ENCODE measurements at places on chromosomes 13 and 19.

DNA sequence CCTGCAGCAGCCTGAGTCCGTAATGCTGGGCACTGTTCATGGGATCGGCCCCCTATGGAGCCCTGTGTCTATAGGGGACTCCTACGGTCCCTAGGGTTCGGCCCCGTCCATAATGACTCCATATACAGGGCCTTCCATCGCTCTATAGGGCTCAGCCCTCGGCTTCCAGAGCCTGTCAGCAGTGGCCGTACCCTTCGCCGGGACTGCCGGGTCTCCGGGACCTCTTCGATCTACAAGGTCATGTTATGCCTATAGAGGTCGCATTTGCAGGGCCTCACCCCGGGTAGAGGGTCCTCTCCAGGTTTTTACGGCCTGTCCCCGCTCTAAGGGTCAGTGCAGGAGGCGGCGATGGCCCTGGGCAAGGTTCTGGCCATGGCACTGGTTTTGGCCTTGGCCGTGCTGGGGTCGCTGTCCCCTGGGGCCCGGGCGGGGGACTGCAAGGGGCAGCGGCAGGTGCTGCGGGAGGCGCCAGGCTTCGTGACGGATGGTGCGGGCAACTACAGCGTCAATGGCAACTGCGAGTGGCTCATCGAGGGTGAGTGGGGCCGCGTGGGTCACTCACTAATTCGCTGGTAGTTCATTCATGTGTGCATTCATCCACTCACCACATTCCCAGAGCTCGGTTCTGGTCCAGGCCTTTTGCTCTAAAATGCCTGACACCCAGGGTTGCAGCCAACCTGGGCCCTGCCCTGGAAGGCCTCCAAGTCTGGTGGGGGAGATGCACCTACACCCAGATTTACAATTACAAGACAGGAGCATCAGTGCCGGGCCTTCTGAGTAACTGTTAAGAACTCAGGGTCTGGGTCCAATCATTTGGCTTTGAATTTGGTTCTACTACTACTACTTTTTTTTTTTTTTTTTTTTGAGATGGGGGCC, 699 bp downstream of the MEGF8 start:
- no peak for DNase-seq

GRCh38 chr13:69660155-69660554, 447.5 kb upstream of the ATXN8OS start:
- no peak for DNase-seq

GRCh38 chr19:42378225-42379215, 11.6 kb downstream of the CNFN start:
- no peak for DNase-seq

DNA sequence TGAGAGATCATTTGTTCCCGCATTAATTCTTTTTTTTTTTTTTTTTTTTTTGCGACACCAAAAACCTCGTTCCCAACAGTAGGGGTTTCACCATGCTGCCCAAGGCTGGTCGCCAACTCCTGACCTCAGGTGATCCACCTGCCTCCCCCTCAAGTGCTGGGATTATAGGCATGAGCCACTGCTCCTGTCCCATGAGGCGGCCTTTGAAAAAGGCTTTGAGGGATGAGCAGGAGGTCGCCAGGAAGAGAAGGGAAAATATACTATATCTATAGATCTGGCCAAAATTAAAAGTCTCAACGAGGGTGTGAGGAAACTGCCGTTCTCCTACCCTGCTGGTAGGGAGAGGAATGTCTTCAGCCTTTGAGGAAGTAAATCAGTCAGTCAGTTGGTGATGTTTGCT, 26.2 kb downstream of the ZNF473 start:
- DNase-seq, result no peak

- DNase-seq, result no peak
Observed at GRCh38 chr19:39408392-39409207, 2.0 kb downstream of the ZFP36 start.

DNA sequence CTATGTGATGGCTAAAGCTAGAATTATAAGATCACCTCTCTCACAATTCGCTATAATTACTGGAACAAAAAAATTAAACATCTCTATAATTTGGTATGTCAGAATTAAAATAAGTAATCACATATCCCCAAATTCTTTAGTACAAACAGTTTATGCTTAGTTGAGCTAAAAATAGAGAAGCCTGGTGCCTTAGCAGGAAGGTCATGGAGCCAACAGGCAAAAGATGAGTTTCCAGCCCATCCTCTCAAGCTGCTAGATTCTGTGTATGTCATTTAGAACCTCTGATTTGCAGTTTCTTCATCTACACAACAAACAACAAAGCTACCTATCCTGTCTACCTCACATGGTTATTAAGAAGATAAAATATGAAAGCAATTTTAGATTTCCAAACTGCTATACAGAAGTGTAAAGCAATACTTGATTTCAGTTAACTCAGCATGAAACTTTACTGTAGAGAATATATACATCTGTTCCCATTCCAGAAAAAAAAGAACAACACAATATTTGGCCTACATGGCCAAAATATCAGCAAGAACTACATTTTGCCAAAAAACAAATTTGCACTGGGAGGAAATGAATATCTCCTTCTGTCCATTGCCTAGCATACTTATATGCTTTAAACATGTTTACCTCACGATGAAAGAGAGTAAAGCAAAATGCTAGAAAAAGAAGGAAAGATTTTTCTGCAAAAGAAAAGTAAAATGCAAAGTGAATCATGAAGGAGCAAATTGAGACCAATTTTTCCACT, 294.0 kb upstream of the MIR17HG start:
- no peak for DNase-seq

GRCh38 chr13:50078231-50078894, 63.1 kb downstream of the KCNRG start:
- DNase-seq, result no peak

DNA sequence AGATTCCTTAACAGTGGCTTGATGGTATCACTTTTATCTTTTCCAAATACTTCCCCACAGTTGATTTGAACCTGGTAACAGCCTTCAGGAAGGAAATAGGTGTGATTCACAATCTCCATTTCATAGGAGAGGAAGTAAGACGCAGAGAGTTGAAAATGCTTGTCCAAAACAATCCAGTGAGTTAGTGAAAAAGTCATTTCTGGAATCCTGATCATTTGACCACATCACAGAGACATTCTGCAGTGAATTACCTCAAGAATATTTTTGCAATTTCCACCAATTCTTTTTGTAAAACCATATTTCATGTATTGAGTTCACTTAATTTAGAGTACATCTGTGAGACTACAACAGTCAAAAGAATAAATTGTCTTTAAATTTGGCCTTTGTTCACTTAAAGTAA, 292.8 kb downstream of the DCLK1 start:
- no peak for DNase-seq

GRCh38 chr13:94776956-94777355, 64.6 kb upstream of the SOX21 start:
- DNase-seq, result no peak

GRCh38 chr13:21683034-21683733, 12.3 kb downstream of the FGF9 start:
- DNase-seq, result no peak

- no peak for DNase-seq
Observed at GRCh38 chr19:56720281-56720680, 48.7 kb upstream of the ZNF835 start.

- no peak for DNase-seq
Observed at GRCh38 chr19:9040131-9040530, 29.9 kb upstream of the MUC16 start.

DNA sequence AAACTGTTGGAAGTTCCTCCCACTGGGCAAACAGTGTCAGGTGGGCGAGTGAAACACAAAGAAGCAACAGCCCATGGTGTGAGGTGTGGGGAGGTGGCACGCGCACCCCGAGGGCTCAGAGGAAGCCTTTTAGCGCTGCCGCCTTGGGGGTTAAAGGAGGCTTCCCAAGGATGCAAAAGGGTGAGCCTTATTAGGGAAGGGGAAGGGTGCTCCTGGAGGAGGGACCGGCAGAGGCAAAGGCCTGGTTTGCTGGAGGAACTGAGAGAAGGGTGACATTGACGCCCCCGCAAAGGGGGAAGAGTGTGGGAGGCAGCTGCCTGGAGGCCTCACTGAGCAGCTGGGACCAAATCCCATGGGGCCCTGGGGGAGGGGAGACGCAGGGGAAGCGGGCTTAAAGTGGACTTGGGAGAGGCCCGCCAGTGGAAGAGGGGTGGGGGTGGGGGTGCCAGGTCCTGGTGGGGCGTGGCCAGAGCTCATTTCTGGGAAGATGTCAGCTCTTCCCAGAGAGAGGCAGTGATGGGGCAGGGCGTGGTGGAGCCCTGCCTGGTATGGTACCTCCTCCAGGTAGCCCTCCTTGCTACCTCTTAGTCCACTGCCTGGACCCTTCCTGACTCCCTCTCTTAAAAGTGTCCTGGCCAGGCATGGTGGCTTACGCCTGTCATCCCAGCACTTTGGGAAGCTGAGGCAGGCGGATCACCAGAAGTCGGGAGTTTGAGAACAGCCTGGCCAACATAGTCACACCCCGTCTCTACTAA, 12.0 kb upstream of the FCHO1 start:
- no peak for DNase-seq

GRCh38 chr19:7258840-7259395, 35.3 kb downstream of the INSR start:
- DNase-seq, result no peak

GRCh38 chr19:16334411-16334810, 9.8 kb downstream of the KLF2 start:
- no peak for DNase-seq

DNA sequence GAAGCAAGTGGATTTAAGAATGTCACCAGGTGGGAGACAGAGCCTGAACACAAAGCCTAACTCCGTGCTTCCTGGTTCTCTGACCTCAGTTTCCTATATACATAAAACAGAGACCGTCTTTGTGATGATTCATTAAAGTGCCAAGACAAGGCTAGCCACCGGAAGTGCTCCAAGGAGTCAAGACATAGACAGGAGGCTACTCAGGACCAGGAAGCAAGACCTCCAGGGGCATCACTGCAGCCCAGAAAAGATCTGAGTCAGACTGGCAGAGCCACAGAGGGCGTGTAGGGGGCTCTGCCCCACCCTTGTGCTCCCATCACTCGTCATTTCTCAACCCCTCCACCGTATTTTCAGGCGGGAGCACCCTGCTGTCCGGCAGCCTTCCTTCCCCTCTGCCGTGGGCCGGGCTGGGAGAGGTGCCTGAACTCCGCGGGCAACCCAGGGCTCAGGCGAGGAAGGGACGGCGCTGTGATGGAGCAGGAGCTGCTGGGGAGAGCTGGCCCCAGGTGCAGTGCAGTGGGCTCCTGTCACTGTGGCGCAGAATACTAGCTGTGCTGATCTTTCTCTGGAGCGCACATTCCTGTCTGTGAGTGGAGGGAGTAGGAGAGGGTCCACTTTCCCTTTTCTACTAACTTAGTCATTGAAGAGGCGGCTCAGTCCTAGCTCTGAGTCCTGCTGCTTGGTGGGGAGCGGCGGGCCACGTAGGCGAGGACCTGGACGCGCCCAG, 134.7 kb upstream of the GPR12 start:
- no peak for DNase-seq

GRCh38 chr19:17680230-17680722, 7.9 kb downstream of the UNC13A start:
- no peak for DNase-seq

- no peak for DNase-seq
Observed at GRCh38 chr13:67632590-67632989, 402.5 kb upstream of the PCDH9 start.

GRCh38 chr19:47714339-47714738, 1.1 kb downstream of the EHD2 start:
- DNase-seq, result no peak

DNA sequence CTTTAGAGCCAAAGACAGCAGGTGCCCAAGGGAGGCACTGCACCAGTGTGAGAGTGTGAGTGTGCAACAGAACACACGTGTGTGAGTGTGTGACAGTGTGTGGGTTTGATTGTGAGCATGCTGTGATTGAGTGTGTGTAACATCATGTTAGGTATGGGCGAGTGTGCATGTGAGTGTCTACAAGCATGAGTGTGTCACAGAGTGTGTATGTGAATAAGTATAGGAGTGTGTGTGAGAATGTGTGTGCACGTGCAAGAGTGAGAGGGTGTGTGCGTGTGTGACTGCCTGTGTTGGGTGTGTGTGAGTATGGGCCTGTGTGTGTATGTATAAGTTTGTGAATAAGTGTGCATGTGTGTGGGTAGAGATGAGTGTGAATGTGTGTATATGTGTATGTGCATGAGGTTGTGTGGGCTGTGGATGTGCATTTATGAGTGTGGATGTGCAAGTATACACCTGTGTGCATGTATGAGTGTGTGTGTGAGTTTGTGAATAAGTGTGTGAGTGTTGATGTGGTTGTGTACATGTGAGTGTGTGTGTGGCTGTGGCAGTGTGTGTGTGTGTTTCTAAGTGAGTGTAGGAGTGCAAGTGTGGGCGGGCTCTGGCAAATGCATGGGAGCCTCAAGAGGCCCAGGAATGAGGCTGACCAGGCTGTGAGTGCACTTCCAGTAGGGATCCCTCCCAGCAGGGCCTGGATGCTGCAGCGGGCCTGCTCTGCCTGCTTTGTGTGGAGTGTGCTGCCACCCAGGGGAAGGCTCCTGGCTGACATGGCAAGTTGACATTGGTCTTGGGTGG, 198.4 kb downstream of the COL4A1 start:
- no peak for DNase-seq

DNA sequence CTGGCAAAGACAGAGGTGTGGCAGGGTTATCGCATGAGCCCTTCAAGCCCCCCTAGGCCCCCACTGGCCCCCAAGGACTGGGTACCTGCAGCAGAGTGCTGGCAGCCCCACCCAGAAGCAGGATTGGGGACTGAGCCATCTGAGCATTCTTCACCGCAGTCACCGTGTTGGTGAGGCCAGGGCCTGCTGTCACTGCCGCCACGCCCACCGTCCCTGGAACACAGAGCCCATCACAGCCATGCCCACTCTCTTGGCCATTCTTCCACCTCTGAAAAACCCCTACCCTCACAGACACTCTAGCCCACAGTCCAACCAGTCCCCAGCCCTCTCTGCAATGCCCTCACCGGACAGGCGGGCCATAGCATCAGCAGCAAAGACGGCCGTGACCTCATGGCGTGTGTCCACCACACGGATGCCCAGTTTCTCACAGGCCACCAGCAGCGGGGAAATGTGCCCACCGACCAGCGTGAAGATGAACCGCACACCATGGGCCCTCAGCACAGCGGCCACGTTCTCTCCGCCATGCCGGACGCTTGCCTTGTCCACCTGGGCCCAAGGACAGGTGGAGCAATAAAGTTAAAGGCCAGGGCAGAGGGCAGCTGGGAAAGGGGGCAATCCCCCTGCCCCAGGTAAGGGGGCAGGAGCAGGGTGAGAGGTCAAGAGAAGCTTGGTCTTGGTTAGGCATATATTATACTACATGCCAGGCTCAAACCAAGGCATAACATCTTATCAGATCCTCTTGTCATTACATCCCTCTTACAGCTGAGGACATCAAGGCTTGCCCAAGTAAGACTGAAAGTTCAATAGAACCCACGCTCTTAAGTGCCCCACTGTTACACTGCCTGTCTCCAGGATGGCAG, 16.1 kb downstream of the SYDE1 start:
- no peak for DNase-seq

GRCh38 chr19:16068696-16069259, 7.5 kb upstream of the TPM4 start:
- no peak for DNase-seq

- no peak for DNase-seq
Observed at GRCh38 chr13:29572575-29572974, 22.9 kb downstream of the SLC7A1 start.

DNA sequence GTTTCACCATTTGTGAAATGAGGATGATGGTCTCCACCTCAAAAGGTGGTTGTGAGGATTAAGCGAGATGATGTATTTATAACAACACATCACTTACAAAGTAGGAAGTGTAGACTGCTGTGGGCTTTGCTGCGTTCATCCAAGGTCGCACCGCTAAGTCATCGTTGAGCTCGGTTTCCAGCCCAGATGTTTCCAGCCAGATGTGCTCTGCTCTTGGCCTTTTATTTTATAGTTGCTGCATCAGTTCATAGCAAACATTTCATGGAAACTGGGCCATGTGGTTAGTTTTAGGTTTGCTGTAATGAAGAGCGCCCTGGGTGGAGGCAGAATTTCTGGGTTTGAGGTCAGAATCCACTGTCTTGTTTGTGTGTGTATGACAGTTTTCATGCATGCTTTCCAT, 76.5 kb upstream of the RNF113B start:
- DNase-seq, result no peak

Measured in activated CD8-positive, alpha-beta memory T cell treated with anti-CD3 and anti-CD28 coated beads for 1 hour (primary cell).